G401 (cell line): ENCODE measurements at places on chromosomes 2 and 18. TPM values are rescaled to one million over a fixed set of nuclear protein-coding genes. Genes with fewer than 3 reads are reported as not detected.

GKN1 gene
- total RNA-seq: not detected in 2 replicates

LRRTM1 gene
- total RNA-seq: 0.07 TPM in 1 of 2 replicates, not detected in the other

- DNase-seq: no peak
Observed at GRCh38 chr2:221502270-221503010, 69.7 kb downstream of the EPHA4 start.

RGPD3 gene
- total RNA-seq: 0.81 and 1.3 TPM in 2 replicates

REG1B gene
- not detected in 2 replicates for total RNA-seq

TLX2 gene
- total RNA-seq: not detected in 2 replicates
